ENCODE measurements at places on chromosomes 1 and 21.
A peak's percentile ranks its signal among the peaks of the same experiment; 100 is the strongest.

- DNase-seq, result no peak
These were observed 2.0 kb downstream of the SCMH1 start for GRCh38 chr1:41239988-41240610.

DNA sequence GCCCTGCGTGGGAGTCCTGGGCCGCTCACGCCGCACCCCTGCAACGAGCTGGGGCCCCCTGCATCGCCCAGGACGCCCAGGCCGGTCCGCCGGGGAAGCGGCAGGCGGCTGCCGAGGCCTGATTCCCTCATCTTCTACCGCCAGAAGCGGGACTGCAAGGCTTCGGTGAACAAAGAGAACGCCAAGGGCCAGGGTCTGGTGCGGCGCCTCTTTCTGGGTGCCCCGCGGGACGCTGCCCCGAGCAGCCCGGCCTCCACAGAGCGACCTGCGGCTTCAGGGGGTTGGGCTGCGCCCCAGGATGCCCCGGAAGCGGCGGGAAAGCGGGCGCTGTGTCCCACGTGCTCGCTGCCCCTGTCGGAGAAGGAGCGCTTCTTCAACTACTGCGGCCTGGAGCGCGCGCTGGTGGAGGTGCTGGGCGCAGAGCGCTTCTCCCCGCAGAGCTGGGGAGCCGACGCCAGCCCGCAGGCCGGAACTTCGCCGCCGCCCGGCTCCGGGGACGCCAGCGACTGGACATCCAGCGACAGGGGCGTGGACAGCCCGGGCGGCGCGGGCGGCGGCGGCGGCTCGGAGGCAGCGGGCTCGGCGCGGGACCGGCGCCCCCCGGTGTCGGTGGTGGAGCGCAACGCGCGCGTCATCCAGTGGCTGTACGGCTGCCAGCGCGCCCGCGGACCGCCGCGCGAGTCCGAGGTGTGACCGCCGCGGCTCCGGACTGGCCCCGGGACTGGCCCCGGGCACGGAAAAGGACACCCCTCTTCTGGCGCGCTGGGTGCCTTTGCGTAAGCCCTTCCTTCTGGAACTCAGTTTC lies 2.7 kb downstream of the FAM110D start:
- peak; percentile 69 for DNase-seq

DNA sequence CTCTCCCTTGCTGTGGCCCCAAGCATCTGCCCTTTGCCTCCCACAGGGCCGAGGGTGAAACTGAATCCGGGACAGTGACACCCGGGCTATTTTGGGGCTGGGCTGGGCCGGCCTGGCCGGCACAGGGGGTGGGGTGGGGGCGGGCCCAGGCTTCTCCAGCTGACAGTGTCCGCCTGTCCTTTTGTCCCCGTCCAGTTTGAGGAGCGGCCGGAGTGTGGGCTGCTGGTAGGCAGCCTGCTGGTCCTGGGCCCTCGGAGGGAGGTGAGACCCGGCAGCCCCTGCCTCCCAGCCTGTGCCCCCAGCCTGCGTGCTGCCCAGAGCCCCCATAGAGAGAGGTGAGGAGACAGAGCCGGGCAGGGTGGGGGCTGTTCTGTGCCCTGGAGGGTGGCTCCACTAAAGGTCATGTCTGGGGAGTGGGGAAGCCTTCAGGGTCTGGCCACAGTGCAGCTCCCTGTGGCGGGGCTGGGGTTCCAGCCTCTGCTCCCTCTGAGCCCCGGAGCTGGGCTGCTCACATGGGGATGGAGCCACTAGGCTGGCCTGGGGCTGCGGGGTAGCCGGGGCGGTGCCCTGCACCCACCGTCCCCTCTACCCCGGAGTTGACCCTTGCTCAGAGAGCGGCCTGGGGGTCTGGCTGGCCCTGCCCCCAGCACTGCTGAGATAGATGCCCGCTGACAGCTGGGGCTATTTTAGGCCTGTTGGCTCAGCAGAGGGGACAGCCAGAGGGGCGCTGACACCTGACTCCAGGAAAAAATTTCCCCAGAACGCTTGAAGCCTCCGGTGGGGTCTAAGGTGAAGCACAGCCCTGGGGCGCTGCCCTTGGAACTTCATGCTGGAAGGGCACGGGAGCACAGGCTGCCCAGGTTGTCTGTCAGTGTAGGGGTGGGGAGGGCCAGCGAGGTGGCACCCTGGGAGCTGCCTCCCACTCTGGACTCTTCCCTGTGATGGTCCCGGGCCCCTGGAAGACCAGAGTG lies at the start of gene OBSCN:
TSS of gene OBSCN (plus strand) at position 194 of the 971 bp plus-strand sequence. CDS start 3,740 bp downstream, outside the sequence.
- no peak for DNase-seq

DNA sequence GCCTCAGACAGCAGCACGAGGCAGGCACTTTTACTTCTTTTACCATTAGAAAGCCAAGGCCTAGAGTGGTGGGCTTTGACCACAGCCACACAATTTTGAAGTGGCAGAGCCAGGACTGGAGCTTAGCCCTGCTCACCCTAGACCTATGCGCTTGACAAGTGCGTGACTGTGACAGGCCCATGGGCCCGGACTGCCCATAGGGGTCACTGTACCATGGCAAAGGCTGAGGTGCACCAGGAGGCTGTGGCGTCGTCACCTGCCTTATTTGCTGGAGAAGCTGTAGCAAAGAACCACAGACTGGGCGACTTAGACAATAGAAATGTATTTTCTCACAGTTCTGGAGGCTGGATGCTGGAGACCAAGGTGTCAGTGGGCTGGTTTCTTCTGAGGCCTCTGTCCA lies 2.6 kb upstream of the TMEM82 start:
- no peak for DNase-seq

- peak; percentile 74 for DNase-seq
These were observed 636 bp downstream of the INTS3 start for GRCh38 chr1:153728305-153729066.

DNA sequence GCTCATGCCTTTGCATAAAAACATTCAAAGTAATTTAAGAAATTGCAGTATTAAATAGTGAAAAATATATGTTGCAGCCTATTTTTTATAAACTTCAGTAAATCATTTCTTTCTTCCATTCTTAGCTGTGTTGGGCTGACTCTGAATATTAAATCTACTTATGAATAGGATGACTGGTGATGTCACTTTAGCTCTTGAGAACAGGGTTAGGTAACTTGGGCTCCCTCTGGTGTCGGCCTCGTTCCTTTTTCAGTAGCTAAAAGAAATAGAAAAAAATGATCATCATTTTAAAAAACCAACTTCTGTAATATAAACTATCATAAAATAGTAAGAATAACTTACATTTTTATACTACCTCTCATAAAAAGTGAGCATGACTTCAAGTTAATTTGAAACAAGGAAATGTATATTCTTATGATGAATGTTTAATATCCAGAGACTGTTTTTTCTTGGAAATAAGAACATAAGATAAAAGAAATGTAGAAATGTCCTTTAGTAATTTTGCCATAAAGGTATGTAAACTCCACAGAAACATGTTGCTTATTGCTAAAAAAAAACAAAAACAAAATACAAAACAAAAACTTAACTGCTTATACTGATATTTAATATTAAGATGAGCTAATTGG lies 26.8 kb upstream of the NCAM2 start:
- DNase-seq, result peak; percentile 57

- peak; percentile 77 for DNase-seq
These were observed 141.1 kb downstream of the TOMM20 start for GRCh38 chr1:234987415-234988154.

DNA sequence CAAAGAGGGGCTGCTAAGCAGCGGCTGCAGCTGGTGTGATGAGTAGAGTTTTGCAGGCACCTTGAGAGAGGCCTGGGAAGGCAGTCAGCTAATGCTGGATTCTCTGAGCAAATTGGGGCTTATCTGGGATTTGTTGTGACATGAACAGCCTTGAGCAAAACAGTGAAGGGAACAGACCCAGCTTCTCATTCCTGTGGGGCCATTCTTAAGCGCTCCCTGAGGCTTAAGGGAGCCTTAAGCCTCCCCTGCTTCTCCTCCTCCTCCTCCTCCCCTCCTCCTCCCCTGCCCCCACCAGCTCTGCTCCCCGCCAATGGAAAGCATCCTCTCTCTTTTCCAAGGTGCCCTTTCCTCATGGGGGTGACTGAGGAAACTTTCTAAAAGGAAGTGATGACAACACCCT lies 21.3 kb downstream of the HMGCS2 start:
- no peak for DNase-seq

- no peak for DNase-seq
These were observed 69.7 kb upstream of the WNT4 start for GRCh38 chr1:22212400-22213233.

GRCh38 chr21:45011426-45011825 lies 63.0 kb upstream of the ADARB1 start:
- DNase-seq, result peak; percentile 15

GRCh38 chr21:30990514-30991262 lies 47.6 kb downstream of the KRTAP19-8 start:
- no peak for DNase-seq

- no peak for DNase-seq
These were observed 100.4 kb upstream of the POGK start for GRCh38 chr1:166738873-166739272.

- no peak for DNase-seq
These were observed 194.0 kb downstream of the NRIP1 start for GRCh38 chr21:14870853-14871149.

DNA sequence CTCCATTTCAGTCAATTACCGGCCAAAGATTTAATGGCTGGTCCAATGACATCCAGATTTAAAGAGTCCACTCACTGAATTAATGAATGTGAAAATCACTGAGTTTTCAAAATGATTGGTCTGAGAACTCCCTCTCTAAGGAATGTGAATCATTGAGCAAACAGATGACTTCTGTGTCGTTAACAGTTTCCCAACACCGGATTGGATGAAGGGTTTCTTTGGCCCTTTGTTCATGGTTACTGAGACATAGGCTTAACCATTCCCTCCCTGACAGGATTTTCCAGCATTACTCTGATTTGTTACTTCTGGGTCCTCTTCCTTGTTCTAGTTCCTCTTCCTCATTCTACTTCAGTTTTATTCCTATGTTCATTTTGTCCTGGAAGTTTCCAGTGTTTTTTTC lies 1.5 kb upstream of the CLDN17 start:
- no peak for DNase-seq

DNA sequence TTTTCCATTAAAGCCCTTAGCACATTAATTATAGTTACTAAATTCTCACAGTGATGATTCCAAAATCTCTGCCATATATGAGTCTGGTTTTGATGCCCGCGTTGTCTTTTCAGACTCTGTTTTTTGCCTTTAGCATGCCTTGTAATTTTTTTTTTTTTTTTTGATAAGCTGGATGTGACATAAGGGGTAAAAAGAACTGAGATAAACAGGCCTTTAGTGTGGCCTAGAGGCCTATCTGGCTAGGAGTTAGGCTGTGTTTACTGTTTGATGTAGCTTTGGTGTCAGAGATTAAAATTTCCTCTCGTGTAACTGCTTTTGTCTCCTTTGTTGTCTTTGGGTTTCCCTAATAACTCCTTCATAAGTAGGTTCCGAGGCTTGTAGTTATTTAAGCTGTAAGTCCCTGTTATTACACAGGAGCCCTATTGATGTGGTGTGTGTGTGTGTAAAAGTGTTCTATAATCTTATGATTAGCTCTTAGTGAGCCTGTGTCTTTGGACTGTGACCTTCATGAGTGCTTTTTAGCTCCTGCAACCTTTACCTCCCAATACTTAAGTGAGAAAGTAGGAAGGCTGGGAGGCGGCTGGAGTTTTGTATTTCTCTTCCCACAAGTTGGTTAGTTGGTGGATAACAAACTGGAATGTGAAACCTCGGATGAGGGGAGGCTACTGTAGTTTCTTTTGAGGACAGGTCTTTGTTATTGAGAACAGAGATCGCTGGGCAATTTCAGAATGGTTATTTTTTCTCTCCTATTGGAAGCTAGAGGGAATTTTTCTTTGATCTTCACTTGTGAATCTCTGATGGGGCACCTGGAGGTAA lies 19.3 kb downstream of the HS2ST1 start:
- DNase-seq, result no peak

- DNase-seq, result peak; percentile 66
These were observed 128.6 kb downstream of the HUNK start for GRCh38 chr21:32001390-32001789.

DNA sequence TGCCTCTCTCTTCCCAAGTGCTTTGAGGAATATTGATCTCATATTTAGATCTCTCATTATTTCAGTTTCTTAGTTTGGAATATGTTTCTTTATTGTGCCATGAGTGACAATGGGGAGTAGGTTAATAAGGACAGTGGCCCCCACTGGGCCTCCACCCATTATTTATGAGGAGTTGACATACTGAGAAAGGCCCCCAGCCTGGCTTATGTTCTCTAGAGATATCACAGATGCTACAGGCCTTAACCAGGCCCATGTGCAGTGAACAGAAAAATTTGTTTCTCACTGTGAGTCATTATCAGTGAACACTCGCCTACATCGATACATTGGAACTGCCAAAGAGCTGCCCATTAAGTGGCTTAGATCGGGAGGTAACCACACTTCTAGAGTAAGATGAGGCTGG lies 35.7 kb upstream of the SYT6 start:
- no peak for DNase-seq

DNA sequence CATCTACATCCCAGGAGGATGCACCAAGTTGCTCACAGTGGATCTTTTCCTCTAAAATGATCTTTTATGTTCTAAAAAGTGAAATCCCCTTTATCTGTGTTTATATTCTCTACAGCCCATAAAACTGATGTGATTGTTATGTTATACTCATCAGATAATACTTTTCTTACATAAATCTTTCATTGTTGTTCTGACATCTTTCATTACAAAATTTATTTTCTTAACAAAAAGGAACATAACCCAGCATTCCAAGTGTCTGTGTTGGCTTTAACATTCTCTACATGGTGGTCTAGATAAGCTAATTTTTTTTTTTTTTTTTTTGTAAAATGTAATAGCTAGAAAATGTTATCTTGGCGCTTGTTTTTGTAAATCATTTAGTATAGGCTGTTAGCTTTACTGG lies 8.3 kb upstream of the CACYBP start:
- no peak for DNase-seq

DNA sequence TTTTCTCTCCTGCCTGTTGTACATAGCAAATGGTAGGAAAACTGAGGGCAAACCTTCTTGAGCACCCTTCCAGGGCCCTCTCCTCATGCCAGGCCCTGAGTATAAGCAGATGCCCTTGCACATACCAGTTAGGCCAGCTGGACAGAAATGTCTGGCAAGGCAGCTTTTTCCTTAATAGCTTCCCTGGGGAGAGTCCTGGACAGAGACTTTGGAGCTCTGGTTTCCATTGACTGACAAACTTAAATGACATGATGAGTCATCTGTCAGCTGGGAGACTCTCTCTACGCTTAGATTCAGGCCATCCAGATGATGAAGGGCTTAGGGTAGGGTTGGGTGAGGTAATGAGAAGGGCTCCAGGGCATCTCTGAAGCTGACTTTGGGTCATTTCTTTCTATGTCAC lies 317.5 kb downstream of the ASTN1 start:
- no peak for DNase-seq

DNA sequence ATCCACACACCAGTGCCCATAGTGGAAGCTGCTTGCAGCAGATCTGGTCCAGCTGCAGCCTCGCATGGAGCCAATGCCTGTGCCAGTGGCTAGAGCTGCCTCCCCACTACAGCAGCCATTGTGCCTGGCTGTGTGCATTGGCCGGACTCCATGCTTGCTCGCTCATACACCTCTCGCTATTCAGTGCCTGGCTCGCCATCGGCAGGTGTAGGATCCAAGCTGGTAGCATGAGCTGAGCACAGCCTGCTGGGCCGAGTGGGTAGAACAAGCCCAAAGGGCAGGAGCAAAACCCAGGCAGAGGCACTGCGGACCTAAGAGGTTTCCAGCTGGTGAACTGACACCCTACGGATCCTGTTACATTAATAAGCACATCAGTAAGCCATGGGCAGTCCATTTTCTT lies 1184.1 kb downstream of the AMY1C start:
- no peak for DNase-seq

- DNase-seq, result no peak
These were observed 21.4 kb upstream of the PLEKHG5 start for GRCh38 chr1:6512908-6513280.

Data from left hindlimb (tissue), 1 donor.